ENCODE measurements at places on chromosomes 4 and X.

- no peak for DNase-seq
Measured at GRCh38 chr4:536351-536972, 37.5 kb downstream of the PIGG start.

DNA sequence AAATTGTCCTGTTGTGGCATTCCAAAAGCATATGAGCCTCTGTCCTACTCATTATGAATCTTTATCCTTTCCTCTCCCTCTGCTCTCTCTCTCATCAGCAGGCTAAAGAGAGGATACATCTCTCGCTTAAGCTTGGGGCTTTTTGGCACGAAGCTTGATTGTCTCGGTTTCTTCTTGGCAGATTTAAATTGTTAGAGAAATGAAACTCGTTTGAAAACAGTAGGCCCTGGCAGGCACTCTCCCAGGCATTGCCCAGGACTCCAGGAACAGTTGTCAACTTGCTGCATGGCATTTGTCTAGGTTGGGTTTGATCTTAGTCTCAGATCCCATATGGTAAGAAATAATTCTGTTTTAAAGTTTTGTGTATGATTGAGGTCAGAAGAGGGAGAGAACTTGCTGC, 35.5 kb downstream of the NAA11 start:
- no peak for DNase-seq

DNA sequence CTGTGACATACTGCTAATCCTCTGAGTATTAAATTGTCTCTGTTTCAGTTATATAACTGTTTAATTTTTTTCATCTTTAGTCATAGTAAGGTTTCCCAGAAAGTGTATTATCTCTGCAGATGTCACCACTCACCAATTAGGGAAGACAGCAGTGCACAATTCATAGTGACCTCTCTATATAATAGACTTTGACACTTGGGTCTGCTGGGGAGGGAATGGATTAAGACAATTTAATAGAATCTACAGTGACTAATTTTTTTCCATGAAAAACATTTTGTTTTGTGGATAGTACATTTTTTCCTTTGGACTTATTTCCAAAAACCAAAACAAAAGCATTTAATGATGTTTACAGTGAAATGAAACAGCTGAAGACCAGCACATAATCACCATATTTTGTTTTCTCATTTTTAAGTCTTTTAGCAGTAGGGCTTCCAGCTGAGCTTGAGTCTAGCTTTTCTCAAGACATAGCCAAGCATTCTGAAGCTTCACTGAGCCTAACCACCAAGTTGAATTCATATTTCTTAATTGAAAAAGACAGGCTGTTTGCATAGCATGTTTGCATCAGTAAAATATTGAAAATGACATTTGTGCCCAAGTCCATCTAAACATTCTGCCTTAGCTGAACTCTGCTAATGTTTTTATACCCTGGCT, 69.5 kb downstream of the PCDH19 start:
- DNase-seq = no peak

DNA sequence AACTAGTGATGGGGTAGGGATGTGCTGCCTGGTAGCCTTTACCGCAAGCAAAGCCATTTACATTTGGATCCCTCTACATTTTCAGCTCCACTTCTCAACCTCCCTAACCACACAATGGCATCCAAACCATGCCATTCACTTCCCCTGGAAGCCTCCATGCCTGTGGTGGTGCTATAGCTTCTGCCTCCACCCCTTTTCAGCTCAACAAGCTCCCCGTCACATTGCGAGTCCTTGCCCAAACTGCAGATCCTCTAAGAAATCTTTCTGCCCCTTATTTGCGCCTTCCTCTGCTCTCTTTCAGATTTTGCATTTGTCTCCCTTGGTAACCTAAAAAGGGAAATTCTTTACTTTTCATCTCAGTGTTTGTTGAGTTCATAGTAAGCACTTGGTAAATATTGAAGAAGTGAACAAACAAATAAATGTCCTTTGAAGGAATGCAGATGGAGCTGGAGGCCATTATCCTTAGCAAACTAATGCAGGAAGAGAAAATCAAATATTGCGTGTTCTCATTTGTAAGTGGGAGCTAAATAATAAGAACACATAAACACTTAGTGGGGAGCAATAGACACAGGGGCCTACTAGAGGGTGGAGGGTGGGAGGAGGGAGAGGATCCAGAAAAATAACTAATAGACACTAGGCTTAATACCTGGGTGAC, 6.9 kb downstream of the CYTL1 start:
- no peak for DNase-seq

DNA sequence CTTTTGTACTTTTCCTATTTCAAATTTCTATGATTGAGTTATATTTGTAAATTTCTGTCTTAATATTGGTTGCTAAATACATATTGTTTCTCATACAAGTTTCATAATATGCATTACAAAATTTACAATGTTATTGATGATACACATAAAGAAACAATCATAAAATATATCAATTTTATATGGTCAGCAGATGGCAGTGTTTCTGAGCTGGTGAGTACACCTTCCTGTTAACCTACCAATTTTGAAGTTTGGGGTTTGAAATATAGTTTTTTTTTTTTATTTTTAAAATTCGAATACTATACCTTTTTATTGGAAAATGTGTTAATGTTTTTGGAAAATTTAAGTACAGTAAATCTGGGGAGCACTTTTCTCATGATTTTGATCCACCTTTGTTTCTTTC, 1953.1 kb upstream of the ADGRL3 start:
- DNase-seq = no peak

GRCh38 chrX:121307449-121307848, 260.0 kb downstream of the GLUD2 start:
- DNase-seq = no peak
